ENCODE measurements at places on chromosomes 4 and X.

DNA sequence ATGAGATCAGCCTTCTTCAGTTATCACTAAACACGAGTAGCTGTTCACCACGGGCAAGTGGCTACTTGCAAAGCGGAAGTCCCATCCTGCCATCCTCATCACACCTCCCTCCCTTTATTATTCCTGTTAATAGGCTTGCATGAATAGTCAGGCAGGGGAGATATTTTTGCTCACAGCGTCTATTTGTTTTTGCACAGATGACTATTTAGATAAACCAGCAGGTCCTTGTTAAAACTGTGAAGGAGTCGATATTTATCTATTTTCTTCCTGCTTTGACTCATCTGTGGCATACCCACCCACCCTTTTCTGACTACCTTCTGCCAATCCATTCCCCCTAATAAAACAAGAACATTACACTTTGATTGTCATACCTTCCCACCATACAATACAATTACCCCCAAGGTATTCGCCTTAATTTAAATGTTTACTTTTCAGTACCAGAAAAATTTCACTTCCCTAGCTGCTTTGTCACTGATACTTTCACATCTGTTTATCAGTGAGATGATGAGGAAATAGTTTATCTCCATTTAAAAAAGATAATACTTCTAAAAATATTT lies 96.6 kb upstream of the BANK1 start:
- DNase-seq = no peak

DNA sequence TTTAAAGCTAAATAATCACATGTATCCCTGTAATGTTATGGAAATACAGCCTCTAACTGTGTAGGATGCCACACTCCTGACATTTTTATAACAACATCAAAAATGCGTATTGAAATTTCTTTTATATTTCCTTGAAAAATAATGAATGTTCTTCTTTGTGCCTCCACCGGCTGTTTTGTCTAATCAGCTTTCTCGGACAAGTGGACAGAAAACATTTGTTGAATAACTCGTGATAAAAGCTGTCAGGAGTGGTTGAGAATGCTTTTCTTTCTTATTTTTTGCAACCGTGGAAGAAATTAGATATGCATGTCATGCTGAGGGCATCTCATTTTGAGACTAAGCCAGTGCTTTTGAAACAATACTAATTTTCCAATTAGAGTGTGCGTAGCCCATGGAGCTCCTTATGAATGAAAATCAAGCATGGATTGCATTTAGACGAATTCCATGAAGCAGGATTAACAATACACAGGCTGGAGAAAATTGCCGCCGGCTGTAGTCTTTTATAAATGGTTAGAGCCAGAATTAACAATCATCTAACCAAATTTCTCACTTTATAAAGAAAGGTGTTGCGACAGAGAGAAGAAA lies 614.5 kb upstream of the LCORL start:
- DNase-seq = peak; percentile 40

DNA sequence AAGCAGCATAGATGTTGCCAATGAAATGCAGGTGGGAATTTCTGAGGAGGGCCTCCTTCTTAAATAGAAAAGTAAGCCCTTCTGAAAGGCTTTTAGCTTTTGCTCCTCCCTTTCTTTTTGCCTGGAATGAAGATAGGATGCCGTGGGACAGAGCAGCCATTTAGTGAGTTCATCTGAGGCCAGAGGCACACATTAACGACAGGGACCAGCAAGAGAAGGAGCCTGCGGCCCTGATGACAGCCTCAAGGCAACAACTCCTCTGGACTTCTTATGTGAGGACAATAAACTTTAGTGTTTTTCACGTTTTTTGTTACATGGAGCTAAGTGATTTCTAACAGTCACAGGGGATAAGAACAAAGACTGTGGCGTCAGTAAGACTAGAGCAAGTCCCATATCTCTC lies 1.1 kb upstream of the BDH2 start:
- no peak for DNase-seq

DNA sequence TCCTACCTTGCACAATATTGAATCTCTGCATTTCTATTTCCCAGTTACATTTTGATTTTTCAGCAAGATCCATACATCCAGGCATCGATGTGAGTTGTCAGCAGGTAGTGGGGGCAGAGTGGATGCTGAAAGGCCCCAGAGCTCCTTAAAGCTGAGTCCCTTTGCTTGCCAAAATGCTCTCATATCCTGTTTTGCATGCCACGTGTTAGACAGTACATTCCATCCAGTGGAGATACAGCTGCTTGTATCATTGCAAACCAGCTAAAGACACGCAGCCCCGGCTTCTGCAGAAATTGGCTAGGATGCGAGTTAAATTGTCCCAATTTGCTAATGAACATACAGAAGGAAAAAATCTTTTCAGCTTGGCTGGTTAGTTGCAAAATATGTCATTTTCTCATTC lies 179.6 kb upstream of the MXRA5 start:
- no peak for DNase-seq

GRCh38 chr4:20159516-20159915 lies 92.2 kb upstream of the SLIT2 start:
- peak; percentile 7 for DNase-seq

GRCh38 chr4:12421364-12421763 lies 992.7 kb upstream of the HS3ST1 start:
- DNase-seq = no peak

DNA sequence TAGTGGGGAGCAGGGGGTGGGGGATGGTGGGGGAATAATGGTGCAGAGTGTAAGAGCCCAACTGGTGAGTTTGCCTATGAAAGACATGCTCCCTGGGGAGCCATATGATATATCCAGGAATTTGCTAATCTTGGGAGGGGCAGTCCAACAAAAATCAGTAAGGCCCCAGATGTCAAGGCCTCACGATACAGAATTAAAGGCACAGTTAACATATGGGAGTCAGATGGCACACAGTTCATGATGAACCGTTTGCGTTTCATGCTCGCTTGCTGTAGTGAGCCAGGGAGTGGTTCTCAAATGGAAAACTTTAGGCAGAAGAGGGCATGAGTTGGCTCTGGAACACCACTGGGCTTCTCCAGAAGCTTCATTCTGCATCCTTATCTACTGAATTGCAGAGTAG lies 33.9 kb upstream of the VCX2 start:
- DNase-seq = no peak
